ENCODE measurements at places on chromosomes 5 and 9. TPM values are rescaled to one million over a fixed set of nuclear protein-coding genes. Genes with fewer than 3 reads are reported as not detected.

The PCDH1 gene
- 20.3 TPM for total RNA-seq

The UIMC1 gene
- total RNA-seq = 28.7 TPM

The CCDC180 gene
- total RNA-seq = 7.4 TPM

The C1QTNF3 gene
- total RNA-seq = 131 TPM

The SHOC1 gene
- not detected for total RNA-seq

The ANKDD1B gene
- total RNA-seq = 0.98 TPM

The NR4A3 gene
- total RNA-seq = 0.58 TPM

DNA sequence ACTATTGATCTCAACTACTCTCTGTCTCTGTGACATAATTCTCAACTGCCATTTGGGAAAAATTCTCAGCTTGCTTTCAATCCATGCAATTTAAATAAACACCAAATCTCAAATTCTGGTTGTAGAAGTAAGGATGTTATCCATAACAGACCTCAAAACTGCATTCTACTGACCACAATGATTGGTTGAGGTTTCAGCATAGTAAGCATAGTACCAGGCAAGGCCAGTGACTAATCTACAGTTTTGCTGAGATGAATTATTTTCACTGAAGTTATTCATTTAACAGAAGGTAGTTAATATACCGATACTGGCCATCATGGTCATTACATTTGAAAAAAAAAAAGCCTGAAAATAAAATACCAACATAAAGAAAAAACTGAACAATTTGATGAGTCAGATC, 488.0 kb upstream of the CDH18 start:
- H3K4me1 ChIP-seq = no peaks in the 10 kb centered on the region
- H3K4me3 ChIP-seq = no peak overlapping the region
- no peaks in the 10 kb centered on the region for H3K27me3 ChIP-seq
- no peak overlapping the region for H3K27ac ChIP-seq
- no peaks in the 10 kb centered on the region for H3K36me3 ChIP-seq
- no peak for DNase-seq

GRCh38 chr5:856531-857425, 6.0 kb upstream of the ZDHHC11 start:
- peaks cover 8% of the 10 kb centered on the region for H3K36me3 ChIP-seq
- H3K4me1 ChIP-seq = no peaks in the 10 kb centered on the region
- DNase-seq = no peak
- no peak overlapping the region for H3K4me3 ChIP-seq
- H3K27ac ChIP-seq = no peak overlapping the region
- H3K27me3 ChIP-seq = peaks cover 10% of the 10 kb centered on the region

DNA sequence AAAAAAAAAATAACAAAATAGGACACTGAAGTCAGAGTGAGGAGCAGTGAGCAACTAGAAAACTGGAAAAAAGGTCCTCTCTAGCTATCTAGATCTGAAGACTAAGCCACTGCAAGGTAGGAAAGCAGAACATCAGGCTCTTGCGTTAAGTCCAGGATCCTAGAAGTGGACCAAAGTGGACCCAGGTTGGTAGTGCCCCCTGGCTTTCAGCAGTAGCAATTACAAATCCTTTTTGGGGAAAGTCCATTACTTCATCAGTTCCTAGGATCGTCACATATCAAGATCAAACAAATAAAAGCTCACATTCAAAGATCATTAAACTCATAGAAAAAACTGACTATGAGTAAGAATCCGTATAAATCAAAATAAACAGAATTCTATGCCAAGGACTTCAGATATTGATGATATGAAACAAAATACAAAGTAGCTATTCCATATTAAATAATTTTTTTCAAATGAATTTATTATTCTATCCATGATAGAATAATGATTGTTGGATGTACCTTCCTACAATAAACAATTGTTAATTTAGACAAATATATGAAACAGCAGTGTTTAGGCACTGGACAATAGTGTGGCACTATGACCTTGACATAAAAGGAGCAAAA, 6.5 kb upstream of the RICTOR start:
- no peaks in the 10 kb centered on the region for H3K27me3 ChIP-seq
- H3K27ac ChIP-seq = no peak overlapping the region
- no peak overlapping the region for H3K4me3 ChIP-seq
- H3K4me1 ChIP-seq = no peaks in the 10 kb centered on the region

GRCh38 chr9:7174884-7175283, 417.1 kb downstream of the KDM4C start:
- DNase-seq = no peak
- peaks cover 15% of the 10 kb centered on the region for H3K4me1 ChIP-seq
- no peaks in the 10 kb centered on the region for H3K36me3 ChIP-seq
- H3K27me3 ChIP-seq = no peaks in the 10 kb centered on the region
- no peak overlapping the region for H3K4me3 ChIP-seq
- no peak overlapping the region for H3K27ac ChIP-seq

DNA sequence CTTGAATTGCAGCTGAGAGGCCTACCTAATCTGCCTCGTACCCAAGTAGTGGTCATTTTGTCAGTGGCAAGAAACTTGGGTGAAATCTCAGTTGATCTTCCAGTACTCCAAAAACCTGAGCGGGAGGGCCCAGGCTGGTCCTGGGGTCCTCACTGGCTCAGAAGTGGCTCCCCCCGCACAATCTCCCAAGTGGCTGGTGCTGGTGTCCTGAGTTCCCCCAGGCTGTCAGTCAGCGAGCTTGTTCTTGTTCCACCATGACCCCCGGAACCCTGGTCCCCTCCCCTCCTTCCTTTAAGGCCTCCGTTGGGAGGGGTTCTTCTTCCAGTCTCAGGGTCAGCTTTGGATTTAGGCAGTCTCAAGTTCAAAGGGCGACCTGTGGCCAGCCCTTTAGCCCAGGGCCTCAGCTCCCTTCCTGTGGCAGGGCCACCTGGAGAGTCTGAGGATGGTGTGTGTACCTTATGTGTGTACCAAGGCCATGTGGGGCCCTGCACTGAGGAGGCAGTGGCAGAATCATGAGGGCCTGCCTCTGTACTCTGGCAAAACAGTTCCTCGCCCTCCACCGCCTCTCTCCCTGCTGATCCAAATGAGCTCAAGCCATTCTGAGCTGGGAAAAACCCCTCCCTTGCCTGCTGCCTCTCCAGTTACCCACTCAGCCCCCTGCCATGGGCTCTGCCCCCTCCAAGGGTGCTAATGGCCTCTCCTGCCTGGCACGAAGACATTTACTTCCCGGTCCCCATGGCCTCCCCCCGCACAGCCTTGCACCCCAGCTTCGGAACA, 4.5 kb upstream of the DBN1 start:
- no peaks in the 10 kb centered on the region for H3K27me3 ChIP-seq
- H3K4me3 ChIP-seq = no peak overlapping the region
- no peak for DNase-seq
- H3K36me3 ChIP-seq = peaks cover 12% of the 10 kb centered on the region
- no peak overlapping the region for H3K27ac ChIP-seq

DNA sequence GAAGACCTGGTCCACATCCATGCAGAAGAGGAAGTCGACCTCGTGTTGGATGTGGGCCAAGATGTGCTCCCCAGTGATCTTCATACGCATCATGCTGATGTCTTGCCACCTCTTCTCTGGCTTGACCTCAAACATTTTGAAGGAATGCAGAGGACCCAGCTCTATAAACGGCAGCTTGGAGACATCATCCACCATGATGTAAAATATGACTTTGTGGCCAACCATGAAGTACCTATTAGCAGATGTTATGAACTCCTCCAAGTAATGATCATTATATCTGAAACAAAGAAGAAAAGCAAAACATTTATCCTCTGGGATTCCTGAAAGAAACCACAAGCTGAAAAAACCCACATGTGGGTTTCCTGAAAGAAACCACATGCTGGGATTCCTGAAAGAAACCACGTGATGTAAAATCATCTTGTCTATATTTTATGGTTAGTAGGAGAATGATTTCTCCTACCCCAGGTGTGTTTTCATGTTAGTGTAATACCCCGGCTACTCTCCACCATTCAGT, 52.3 kb downstream of the GGTA1 start:
- H3K27ac ChIP-seq = no peak overlapping the region
- H3K4me3 ChIP-seq = no peak overlapping the region
- H3K4me1 ChIP-seq = no peaks in the 10 kb centered on the region
- no peak for DNase-seq

- peak overlapping the region; percentile 47 for H3K27ac ChIP-seq
- DNase-seq = peak; percentile 65
- H3K4me1 ChIP-seq = peaks cover 12% of the 10 kb centered on the region
Measured at GRCh38 chr5:65037831-65038815, 269.4 kb downstream of the CWC27 start.

DNA sequence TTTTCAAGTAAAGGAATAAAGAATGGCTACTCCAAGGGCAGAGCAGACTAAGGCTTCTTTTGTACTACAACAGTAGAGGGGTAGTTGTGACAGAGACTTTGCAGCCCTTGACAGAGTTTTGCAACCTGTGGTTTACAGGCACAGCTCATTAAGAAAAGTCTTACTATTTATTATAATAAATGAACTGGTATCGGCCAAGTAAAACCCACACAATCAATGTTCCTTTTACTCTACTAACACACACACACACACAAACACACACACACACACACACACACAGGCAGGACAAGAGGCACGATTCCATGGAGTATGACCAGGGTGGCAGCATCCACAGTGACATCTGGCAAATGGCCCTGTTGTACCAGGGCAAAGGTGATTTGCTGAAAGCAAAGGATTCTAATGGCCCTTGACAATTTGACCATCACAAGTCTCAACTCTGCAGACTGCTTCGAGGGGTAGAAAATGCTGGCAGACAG, 59.1 kb upstream of the GOLPH3 start:
- H3K27me3 ChIP-seq = no peaks in the 10 kb centered on the region
- H3K36me3 ChIP-seq = peaks cover 40% of the 10 kb centered on the region
- H3K27ac ChIP-seq = no peak overlapping the region
- DNase-seq = no peak
- no peak overlapping the region for H3K4me3 ChIP-seq

GRCh38 chr5:428754-429452, 14.1 kb upstream of the EXOC3 start:
- peaks cover 17% of the 10 kb centered on the region for H3K4me1 ChIP-seq
- peaks cover 3% of the 10 kb centered on the region for H3K27me3 ChIP-seq
- no peak overlapping the region for H3K4me3 ChIP-seq
- H3K36me3 ChIP-seq = no peaks in the 10 kb centered on the region
- DNase-seq = no peak

DNA sequence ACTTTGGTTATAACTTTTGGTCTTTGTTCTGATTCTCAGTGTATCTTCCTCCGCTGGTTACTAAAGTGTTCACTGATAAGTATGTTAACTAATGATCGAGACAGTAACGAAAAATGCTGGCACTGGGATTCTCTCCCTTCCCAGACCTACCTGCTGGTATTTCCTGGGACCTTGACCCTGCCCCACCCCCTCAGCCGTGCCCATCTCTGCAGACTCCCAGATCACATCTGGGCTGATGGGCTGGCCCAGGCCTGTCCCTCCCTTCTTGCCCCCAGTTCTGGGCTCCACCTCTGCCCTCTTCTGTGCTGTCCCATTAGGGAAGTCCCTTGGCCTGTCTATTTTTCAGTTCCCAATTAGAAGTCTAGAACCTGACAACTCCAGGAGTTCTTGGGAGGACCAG, 46.9 kb downstream of the NEURL1B start:
- H3K4me1 ChIP-seq = peaks cover 32% of the 10 kb centered on the region
- H3K4me3 ChIP-seq = no peak overlapping the region
- H3K27ac ChIP-seq = no peak overlapping the region
- no peaks in the 10 kb centered on the region for H3K27me3 ChIP-seq

DNA sequence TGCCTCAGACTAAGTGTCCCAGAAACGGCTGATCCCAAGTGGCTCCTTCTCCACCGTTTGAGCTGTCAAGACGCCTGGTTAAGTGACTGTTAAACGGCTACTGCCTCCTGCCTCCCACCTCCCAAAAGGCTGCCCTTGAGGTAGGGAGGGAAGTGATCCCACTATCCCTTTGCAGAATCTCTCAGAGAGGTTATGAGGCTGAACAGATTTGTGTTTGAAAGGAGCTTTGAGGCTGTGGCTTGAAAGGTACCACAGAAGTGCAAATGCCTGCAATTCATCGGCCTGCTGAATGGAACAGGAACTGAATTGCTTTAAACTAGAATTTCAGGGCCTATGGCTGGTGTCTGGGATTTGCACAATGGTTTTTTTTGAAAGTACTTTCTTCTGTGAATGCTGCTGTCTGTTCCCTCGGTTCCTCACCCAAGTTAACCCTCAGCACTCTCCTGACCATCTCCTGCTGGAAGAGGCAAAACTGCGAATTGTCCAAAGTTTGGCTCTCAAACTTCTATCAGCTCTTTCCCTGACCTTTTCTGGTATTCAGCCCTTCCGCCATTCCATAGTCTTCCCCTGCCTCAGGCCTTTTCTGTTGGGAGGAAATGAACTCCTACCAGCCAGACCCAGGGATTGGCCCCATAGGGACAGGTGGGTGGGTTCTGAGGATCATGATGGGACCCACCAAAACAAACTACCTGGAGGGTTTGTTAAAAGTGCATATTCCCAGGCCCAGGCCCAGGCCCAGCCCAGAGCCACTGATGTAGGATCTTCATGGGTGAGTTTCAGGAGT, 453.3 kb downstream of the KDM4C start:
- no peaks in the 10 kb centered on the region for H3K27me3 ChIP-seq
- no peak overlapping the region for H3K4me3 ChIP-seq
- H3K27ac ChIP-seq = no peak overlapping the region
- no peaks in the 10 kb centered on the region for H3K36me3 ChIP-seq
- no peak for DNase-seq
- H3K4me1 ChIP-seq = peaks cover 2% of the 10 kb centered on the region

Measured in muscle of leg (tissue), 16 donors.